Panc1 (cell line): ENCODE measurements at places on chromosomes 4 and X.

DNA sequence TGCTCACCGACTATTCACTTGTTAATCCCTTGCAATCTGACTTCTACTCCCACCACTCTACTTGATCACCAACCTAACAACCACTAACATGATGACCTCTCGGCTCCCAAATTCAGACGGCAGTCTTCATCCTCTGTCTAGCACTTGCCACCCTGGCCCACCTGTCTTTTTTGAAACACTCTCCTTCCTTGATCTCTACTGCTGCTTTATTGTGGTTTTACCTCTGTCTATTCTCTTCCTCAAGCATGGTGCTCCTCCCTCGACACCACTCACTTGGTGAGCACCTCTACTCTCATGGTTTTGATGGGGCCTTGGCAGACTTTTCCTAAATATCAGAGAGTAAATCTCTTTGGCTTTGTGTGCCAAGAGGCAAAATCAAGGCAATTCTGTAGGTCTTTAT, 21.7 kb upstream of the CXCR3 start:
- no peak for DNase-seq

GRCh38 chr4:80154545-80154933, 42.8 kb upstream of the PRDM8 start:
- no peak for DNase-seq

DNA sequence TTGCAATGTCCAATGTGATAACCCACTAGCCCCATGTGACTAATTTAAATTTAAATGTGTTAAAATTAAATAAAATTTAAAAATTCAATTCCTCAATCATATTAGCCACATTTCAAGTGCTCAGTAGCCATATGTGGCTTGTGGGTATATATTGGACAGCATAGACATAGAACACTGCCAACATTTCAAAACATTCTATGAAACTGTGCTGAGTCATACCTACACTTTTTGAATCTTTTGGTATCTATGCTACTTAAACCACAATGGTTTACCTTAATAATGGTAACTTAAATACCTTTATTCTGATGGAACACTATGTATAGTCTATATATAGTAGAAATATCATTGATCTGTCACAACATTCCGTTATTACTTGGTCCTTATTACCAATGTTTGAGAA, 223.4 kb upstream of the ATOH1 start:
- no peak for DNase-seq

GRCh38 chrX:107675365-107675654, 47.0 kb downstream of the PRPS1 start:
- DNase-seq: no peak

- no peak for DNase-seq
Measured at GRCh38 chrX:46561824-46562657, 11.5 kb upstream of the CHST7 start.

- DNase-seq: no peak
Measured at GRCh38 chr4:66906314-66906713, 639.0 kb downstream of the CENPC start.

DNA sequence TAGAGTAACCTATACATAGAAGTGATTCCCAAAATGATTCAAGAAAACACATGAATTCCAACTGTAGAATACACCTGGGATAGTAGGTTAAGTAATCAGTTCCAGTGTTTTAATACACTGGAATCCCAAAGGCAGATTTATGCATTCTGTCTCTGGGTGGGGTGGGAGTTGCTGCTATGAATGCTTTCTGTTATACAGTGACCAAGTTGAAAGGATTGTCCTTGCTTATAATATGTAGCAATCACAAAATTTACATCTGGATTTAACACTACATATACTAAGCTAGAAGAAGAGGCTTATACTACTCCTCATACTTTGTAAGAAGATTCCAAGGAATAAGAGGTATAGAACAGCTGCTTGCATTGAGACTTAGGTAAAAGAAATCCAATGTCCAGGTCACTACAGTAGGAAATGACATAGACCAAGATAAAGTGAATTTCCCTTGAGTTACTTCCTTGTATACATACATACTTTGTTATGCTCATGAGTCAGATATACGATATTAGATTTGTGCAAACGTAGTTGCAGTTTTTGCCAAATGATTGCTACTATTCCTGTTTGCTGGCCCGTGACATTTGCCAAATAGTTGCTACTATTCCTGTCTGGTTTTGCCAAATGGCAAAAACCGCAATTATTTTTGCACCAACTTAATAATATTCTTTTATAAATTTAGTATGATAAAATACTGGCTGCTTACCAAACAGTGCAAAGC, 210.5 kb upstream of the DIAPH2 start:
- no peak for DNase-seq

- DNase-seq: no peak
Measured at GRCh38 chrX:37787423-37787869, 7.6 kb downstream of the CYBB start.

DNA sequence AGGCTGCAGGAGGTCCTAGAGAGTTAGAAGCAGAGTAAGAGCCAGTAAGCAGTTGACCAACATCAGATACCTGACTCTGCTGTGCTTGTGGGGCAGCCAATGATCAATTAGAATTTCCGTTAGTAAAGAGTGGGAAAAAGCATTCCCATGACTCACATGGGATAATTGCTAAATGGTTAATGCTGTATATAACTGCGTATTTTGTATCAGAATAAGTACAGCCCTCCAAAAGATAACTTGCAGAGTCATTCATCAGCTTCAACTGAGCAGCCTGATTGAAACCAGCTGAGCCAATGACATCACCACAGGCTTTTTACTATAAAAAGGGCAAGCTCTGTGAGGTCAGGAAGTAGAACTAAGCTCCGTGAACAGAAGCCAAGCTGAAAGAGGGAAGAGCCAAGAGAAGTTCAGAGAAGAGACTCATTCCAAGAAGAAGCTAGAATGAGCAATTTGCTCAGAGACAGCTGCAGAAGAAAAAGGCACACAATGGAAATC, 67.9 kb downstream of the PPP3CA start:
- DNase-seq: no peak

- no peak for DNase-seq
Measured at GRCh38 chrX:11579636-11580600, 85.8 kb downstream of the ARHGAP6 start.

DNA sequence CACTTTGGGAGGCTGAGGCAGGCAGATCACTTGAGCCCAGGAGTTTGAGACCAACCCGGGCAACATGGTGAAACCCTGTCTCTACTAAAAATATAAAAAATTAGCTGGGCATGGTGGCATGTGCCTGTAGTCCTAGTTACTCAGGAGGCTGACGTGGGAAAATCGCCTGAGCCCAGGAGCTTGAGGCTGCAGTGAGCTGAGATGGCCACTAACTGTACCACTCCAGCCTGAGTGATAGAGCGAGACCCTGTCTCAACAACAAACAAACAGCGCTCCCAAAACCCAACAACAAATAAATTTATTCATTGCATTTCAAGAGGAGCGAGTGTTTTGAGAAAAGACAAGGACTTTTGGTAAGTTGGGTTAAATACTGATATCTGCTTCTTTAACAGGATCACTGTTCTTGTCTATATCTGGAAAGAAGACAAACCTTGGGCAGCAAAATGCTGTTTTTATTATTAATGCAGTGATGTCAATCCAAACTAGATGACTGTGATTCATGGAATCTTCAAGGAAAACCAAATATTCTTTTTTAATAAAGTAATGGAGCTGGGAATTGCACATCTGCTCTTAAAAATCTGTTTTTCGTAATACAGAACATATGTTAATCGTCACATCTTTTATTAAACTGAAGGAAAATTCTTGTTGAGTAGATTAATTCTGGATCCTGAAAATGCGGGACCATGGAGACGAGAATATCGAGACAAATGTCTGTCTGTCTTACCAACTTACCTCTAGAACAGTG, 90.8 kb upstream of the LIMCH1 start:
- DNase-seq: no peak

DNA sequence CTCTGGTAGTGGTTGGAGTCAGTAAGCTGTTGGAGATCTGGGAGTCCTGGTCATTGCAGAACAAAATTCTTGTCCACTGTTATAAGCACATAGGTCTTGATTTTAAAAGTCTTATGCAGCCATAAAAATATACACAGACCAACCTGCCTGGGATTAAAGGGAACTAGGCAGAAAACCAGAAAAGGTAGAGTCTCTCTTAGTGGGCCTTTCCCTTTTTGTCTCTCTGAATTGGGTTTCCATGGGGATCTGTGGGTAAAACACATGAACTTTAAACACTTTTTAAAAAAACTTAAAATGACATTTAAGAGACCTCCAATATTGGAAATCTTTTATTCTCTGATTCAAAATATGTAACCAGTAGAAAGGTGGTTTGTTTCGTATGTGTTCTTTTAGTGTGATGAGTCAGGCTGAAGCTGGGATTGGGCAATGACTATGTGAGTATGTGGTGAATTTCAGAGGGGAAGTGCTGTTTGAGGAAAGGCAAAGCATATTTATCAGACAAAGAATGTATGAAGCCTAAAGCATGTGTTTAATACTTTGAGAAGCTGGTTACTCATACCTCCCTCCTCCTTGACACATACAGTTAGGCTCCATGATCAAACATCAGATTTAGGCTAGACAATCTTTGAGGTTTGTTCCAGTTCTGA, 29.6 kb downstream of the SLC16A2 start:
- DNase-seq: peak; percentile 27

DNA sequence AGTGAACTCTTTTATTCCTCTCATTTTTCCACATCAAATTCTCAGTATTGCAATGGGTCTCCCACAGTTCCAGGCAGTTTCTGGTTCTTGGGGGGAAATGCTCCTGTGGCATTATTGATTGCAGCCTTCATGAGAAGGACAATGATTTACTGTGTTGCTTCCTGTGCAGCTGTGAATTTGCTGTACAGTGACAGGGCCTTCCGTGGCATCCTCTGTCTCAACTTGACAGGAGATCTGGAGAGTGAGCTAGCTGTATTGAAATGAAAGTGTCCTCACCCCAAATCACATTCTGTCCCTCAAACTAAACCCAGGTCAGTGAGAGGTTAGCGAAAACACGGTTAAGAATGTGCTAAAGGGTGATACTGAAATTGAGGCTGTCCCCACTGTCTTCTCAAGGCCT, 77.1 kb upstream of the ATOH1 start:
- no peak for DNase-seq

- no peak for DNase-seq
Measured at GRCh38 chr4:157035471-157035870, 40.5 kb upstream of the GLRB start.

DNA sequence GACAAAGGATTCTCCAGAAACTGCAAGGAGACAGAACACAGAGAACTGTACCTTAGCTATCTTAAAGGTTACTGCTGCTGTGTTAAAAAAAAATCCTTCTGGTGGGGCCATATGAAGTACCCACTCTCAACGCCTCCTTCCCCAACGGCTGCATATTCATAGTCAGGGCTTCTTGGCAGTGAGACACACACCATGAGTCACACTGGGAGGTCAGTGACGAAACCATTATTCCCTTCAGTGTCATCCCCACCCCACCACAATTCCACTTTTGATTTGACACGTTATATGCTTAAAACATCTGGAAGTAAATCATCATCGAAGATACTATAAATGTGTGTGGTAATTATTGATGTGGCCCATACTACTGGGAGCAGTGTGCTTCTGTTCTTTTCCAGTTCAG, 271.5 kb downstream of the LDB2 start:
- DNase-seq: no peak

GRCh38 chr4:153618833-153619232, 65.2 kb upstream of the TLR2 start:
- DNase-seq: no peak

GRCh38 chrX:40005292-40006011, 92.3 kb downstream of the BCOR start:
- DNase-seq: no peak

GRCh38 chr4:146243883-146244277, 29.5 kb downstream of the REELD1 start:
- DNase-seq: no peak

- DNase-seq: no peak
Measured at GRCh38 chr4:185625503-185625902, 90.2 kb upstream of the PDLIM3 start.

- DNase-seq: peak; percentile 20
Measured at GRCh38 chrX:16771483-16772398, 14.5 kb upstream of the TXLNG start.

- no peak for DNase-seq
Measured at GRCh38 chr4:51995647-51996220, 24.4 kb downstream of the LRRC66 start.

GRCh38 chr4:101987623-101988243, 197.2 kb downstream of the BANK1 start:
- DNase-seq: no peak

DNA sequence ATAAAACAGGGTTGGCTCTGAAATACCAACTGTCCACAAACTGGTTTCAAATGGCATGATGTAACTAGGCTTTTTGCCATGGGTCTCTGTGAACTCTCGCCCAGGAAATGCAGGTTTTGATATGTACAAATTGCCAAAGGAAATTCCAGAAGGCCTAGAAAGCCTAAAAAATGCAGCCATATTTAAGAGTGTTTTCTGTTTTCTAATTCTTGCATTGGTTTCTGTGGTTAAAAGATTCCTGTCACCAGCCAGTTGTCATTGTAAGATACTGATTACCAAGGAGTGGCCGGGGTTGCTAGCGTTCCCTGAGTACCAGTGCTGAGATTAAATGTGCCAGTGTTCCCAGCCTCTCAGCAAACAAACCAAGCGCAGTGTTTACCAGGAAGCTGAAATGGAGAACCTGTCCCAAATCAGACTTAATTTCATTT, 53.9 kb upstream of the SORBS2 start:
- no peak for DNase-seq

DNA sequence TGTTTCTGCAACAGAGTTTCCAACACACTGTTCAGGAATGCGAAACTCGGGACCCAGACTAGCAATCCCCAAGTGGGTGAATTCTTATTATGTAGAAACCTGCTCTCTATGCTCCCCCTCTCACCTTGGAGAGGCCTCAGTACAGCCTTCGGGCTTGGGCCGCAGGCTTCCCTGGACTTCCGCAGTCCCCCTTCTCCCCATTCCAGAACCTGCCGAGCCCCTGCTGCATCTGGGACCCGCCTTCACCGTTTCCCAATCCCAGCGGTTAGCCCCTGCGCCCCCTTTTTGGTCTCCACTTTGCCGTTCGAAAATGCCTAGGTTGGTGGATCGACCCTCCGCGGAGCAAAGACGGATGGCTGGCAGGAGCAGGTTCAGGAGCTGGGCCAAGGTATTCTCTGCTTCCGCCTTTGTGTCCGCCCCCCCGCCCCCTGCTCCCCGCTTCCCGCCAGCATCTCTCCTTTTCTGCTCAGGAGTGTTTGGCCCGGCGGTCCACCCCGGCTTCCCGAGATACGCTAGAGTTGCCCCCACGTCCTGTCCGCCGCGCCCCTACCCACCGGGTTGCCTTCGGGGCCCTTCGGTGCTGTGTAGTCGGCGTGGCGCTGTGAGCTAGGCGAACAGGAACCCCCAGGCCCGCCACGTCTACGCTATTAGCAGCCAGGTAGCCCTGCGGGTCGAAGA, 11.5 kb downstream of the HAND2 start:
- no peak for DNase-seq

DNA sequence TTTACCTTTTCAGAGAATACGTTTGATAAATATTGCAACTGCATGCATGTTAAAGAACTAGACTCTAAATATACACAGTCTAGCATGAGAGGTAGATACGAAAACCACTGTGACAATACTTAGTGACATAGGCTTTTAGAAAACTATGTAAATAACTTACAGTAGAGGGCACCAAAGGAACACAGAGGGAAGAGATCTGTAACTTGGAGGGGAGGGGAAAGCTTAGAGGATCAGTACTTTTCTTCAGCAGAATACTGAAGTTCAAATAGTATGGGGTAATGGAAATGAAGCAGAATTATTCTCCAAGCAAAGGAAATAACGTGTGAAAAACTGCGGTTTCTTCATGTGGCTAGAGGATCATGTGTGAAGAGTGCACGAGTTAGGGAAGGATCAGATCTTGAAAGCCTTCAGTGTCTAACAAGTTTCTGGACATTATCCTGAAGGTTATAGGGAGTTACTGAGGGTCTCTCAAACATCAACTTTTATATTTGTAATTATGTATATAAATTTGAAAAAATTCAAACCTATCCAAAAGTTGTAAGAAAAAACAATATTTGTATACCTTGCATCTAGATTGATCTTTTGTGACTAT, 264.3 kb downstream of the NPFFR2 start:
- DNase-seq: no peak
